Naive thymus-derived CD4-positive, alpha-beta T cell (primary cell): ENCODE measurements at places on chromosomes 7 and 10.

DNA sequence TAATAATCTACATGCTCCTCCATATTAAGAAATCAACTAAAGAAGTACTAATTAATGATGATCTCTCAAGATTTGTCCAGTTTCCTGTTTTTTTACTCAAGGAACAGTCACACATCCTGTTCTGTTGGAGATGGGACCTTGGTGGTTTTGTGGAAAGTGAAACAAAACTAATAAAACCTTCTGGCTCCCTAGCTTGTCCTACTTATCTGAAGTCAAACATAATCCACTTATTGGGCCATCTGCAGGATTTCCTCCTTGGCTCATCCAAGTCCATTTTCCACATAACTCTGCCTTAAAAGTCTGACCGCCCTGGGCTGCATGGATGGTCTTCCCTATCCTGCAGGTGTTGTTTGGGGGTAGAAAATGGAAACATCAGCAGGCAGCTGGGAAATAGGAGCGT is 39.4 kb upstream of the TARP start:
- no peak for DNase-seq

DNA sequence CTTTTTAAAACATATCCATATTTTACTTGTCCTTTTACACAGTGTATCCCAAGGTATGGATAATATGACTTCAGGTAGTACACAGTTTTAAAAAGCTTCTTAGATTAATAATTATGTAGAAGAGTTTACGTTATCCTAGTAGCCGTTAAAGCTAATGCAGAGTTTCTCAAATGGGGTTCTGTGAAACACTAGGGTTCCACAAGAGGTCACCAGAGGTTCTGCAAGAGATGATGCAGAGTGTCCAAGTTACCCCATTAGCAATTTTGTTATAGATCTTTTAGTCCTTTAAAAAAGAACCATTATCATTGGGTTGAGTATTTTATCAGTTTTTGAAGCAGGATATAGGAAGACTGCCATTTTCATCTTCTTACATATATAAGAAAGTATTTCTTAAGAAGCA is 298.9 kb upstream of the HPS1 start:
- DNase-seq, result no peak

DNA sequence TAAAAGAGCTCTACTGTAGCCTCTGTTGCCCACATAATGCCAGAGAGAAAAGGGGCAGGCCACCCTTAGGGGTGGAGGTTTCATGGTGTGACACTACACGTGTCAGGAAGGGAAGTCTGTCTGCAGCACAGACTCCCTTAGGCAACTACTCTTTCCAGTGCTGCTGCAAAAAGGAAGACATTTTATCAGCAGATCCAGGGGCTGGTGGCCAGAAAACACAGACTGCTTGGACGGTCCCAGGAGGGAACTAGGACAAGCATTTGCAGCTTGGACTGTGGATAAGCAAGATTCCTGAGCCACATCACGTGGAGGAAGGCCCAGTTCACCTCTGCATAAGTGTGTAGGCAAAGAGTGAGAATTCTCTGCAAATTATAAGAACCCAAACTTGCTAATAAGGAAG is 220.8 kb downstream of the FANK1 start:
- DNase-seq, result no peak

DNA sequence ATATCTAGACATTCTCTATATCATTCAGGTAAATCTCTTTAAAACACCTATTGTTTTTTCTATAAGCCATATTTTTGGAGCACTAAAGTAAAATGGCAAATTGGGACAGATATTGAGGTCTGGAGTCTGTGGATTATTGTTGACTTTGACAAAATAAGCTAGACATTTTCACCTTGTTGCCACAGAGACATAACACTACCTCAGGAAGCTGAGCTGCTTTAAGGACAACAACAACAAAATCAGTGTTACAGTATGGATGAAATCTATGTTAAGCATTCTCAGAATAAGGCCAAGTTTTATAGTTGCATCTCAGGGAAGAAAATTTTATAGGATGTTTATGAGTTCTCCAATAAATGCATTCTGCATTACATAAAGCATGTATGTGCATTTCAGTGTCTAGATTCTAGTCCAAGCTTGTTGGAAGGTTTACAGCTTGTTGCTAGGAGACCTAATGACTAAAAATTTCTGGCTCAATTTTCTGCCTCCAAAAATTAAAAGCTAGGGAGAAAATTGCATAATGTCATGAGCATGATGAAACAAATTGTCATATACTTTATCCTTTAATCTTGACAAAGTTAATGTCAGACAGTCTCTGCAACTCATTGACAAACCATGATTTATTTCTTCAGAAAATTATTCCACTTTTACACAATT is 18.3 kb downstream of the LIPM start:
- no peak for DNase-seq

- no peak for DNase-seq
These were observed 162.0 kb upstream of the MAGI2 start for GRCh38 chr7:79615466-79615865.

- DNase-seq, result no peak
These were observed 5.8 kb upstream of the C1QL3 start for GRCh38 chr10:16527452-16527851.

DNA sequence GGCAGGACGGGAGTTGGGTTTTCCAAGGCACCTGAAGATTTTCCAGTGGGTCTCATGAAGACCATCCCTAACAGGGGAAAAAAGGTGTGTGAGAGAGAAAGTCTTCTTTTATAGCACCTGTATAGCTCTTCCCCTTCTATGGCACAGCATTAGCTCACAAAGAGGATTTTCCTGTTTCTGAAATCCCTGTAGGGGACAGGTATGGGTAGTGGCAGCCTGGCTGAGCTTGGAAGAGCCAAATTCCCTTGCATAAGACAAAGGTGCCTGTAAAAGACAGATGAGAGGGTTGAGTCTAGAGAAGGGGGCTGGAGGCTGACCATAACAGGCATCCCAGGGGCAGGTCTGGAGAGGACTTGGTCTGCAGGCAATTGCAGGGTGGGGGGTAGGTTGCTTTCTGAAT is 63.7 kb downstream of the COL13A1 start:
- no peak for DNase-seq

- DNase-seq, result no peak
These were observed 25.6 kb downstream of the YKT6 start for GRCh38 chr7:44226396-44226753.

DNA sequence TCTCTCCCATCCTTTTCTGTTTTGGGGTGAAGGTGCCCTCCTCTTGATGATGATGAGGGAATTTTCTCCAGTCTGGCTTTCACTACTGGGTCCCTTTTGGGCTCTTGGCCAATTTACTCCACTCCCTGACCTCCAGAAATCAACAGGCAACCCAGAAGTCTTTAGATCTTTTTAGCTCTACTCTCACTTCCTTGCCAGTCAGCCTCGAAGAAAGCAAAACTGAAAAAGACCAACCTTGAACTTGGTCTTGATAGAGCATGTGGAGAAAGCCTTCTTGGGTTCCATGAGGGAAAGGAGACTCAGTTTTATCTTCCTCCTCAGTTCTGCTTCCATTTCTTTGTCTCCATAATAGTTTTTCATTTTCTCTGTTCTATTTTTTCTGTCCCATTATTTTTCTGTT is 91.4 kb upstream of the NPVF start:
- no peak for DNase-seq

DNA sequence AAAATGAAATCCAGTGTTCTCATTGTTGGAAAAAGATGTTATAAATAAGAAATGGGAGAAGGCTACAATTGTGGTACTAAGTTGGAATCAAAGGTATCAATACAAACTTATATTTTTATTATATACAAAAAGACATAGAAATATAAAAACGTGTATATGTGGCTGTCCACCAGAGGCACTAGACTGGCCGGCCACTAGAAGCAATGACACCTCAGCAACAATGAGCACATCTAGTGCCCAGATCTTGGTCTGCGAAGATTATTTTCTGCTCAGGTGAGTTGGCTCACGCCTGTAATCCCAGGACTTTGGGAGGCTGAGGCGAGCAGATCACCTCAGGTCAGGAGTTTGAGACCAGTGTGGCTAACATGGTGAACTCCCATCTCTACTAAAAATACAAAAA is 21.6 kb downstream of the IDE start:
- DNase-seq, result no peak

DNA sequence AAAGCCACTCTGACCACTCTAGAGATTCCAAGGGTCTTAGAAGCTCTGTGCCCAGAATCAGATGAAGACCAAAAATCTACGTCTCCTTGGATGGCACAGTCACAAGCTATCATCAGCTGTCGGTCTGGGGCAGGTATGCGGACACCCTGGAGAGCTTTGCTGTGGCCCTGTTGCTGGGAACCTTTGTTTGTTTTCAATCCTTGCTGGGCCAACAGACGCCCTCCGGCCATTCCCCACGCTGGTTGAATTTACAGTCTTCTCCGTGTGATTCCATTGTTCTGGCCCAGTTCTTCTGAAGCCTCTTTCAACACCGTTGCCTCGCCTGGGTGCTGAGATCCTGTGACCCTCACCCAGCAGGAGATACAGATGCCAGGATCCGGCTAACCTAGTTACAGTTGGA is 149.4 kb upstream of the PFKP start:
- DNase-seq, result no peak

DNA sequence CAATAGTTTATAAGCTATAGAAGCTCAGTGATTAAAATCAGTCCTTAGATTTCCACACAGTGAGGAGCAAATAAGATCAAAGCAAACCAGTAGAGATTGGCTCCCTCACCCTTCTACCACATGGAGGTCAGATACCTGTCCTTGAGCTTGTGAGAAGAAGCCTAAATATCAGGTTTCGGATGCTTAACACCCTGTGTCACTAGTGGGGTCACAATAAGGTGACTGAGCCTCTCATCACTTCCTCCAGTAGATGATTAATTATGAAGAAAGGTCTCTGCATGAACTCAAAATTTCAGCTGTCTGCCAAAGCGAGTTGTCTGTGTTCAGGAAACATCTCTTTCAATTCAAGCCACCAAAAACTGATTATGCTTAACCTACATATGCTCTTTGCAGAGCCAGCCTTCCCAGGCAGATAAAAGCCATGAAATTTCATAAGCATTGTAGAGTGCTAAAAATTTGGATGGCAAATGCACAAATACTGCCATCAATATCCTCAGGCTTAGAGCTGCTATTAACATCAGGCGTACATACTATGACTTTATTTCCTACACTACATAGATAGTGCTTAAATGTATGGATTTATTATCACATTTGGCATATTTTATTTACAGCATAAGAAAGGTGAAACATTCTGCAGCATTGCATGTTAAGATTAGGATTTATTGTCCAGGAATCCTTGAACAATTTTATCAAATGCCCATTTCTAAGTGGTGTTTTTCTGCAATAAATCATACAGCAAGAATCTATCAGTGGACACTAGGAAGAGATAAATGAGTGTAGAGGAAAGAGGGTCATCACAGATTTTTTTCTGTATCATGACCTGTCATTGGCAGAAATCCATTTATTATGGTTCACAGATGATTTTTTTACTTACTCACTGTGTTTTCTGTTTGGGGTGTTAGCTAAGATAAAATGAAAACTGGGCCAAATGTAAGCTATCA is 285.1 kb upstream of the SP8 start:
- DNase-seq, result no peak

DNA sequence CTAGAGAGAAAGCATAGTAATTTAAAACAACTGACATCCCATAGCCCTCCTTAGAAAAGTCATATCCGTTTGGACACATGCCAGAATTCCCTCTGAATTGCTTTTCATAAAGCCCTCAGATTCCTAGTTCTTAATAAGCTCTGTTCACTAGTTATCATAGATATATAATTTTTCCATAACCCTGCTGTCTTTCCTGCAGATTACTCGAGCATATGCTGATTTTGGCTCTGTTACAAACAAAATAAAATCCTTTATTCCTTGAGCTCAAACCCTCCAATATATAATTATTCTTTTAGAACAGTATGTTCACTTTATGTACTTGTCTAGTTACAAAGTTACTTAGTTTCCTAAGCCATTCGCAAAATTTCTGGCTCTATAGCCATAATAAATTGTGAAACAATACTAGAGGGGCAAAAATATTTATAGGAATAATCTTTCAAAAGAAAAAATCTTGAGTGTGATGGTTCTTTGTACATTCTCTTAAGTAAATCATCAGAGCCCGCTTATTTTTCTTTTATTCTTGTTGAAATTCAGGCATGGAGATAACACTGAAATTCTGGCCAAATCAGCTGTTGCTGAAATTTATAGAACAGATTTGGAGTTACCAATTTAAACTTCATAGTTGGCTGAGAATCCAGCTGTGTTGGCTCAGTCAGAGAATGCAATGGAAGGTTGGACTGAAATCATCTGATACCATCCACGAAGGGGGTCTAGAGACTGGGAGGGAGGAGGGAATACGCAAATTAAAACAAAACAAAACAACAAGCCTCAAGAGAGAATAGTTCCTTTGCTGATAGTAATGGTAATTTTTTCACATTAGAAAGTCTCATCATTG is 146.1 kb upstream of the TMEM196 start:
- no peak for DNase-seq

- DNase-seq, result no peak
These were observed 20.8 kb downstream of the WIPI2 start for GRCh38 chr7:5210751-5211338.

GRCh38 chr7:15306296-15306695 is 255.5 kb downstream of the AGMO start:
- DNase-seq, result no peak

GRCh38 chr7:40475681-40475982 is 340.8 kb downstream of the SUGCT start:
- no peak for DNase-seq

- DNase-seq, result no peak
These were observed 80.3 kb upstream of the SCIN start for GRCh38 chr7:12490107-12490688.

DNA sequence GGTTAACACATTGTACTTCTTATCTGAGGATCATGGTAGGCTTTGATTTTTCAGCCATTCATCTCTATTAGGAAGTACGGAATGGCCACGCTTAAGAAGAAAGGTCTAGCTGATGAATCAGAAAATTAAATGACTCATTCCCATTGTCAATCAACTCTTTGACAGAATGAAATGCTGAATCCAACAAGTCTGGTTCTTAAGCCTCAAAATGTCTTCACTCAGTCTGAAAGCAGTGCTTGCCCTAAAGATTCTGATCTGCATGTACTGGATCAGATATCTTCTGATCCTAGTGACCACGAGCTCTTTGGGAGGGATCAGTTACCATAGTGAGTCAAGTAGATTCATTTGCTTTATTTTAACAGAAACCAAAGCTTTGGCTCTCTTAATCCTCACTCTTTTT is 5.7 kb upstream of the CELF2 start:
- DNase-seq, result no peak

- DNase-seq, result no peak
These were observed 74.1 kb upstream of the KCNMA1 start for GRCh38 chr10:77711683-77712049.

GRCh38 chr10:120998782-120999285 is 147.7 kb downstream of the WDR11 start:
- no peak for DNase-seq

DNA sequence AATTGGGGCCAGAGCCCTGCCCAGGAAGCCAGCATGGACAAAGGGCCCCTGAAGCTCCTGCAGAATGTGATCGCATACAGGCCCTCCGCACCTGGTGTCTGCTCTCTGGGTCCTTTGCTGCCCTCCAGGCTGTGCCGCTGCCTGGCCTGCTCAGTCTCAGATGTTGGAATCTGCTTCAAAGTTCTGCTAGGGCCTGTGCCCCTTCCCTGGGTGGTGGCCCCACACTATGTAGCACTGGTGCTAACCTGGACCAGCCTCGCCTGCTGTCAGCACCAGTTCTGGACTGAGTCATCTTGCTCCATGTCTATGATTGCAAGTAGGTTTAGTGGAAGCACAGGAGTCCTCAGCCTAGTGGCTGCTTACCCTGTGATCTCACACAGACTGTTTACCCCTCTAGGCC is 6.3 kb downstream of the MAT1A start:
- no peak for DNase-seq

GRCh38 chr7:42930889-42931288 is 1.1 kb downstream of the PSMA2 start:
- DNase-seq, result no peak

- DNase-seq, result no peak
These were observed 18.0 kb upstream of the FGL2 start for GRCh38 chr7:77217474-77218185.

GRCh38 chr10:77970869-77971803 is 44.6 kb upstream of the DLG5 start:
- no peak for DNase-seq
